HL-60 (cell line): ENCODE measurements at places on chromosomes 3 and 15.

- no peak for DNase-seq
These were observed 7.2 kb downstream of the FAH start for GRCh38 chr15:80159811-80160569.

- no peak for DNase-seq
These were observed 69.4 kb downstream of the STAG1 start for GRCh38 chr3:136682740-136683312.

DNA sequence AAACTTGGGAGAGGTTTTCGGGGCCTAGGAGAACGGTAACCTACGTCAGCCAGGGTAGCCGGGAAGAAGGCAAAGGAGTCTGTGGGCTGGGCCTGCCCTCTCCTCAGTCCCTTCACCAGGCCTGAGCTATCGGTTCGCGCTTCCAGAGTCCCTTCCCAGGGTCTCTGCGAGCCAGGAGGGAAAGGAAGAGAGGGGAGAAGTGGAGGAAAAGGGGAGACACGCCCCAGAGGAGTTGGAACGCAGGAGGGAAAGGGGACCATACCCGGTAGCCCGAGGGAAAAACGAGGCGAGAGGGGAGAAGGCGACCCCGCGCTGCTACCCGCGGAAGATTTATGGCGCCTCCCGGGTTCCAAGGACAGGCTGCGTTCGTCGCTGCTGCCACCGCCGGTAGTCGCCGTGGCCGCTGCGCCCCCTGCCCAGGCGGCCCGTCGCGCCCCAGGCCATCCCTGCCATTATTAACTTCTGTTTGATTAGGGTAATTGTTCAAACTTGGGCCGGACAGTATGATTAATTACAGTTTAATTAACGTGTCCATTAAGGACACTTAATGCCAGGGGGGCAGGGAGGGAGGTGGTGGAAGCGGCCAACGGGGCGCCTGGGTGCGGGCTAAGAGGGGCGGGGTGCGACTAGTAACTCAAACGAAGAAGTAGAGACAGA lies 3.4 kb upstream of the SKOR1 start:
- DNase-seq: no peak

GRCh38 chr15:40894681-40895448 lies 615 bp downstream of the VPS18 start:
- no peak for DNase-seq

DNA sequence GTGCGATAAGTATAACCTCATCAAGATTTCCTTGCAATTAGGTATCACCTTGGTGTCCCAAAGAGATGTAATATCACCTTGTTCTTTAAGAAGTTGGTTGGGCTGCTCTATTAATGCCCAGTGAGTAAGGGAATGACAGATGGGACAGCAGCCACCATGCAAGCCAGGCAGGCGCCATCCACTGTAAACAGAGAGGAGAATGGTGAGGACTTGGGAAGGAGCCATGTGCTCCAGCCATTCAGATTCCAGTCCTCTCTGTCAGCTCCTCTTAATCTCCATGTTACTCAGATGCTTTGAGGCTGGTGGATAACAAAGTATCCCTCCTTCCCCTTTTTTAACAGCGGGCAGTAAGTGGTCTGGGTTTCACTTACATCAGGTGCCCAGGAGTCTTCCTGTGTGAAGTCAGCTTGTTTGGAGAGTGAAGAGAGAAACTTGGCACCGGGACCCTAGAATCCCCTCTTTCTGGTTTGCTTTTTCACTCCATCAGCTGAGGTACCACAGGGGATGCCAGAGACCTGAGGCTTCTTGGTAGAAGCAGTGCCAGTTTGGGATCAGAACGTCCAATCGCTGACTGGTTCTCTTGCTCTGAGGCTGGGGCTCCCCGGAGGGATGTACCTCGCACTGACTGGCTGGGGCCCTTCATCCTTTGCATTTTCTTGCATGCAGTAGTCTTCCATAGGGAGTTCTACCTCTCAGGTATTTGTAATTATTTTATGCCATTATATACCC lies 29.5 kb downstream of the SLCO3A1 start:
- DNase-seq: no peak

DNA sequence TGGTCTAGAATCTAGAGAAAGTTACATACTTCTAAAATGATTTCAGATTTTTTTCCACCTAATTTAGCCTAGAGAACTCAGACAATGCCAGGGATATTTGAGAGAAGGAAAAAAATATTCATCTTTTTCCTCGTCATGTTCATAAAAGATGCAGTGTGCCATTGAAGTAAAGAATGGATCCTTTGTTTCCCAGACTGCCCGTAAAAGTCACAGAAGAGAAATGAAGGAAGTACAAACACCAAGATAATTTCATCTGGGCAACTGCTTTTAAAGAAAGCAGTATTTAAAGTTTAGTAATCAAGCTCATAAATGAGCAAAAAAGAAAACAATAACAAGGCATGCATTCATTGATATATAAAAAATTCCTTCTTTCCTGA lies 47.2 kb downstream of the TTC23 start:
- DNase-seq: no peak

- no peak for DNase-seq
These were observed 24.5 kb downstream of the CHDH start for GRCh38 chr3:53821631-53822121.

GRCh38 chr15:92803852-92804609 lies 96.1 kb upstream of the CHD2 start:
- DNase-seq: peak; percentile 97

GRCh38 chr3:119911748-119912147 lies 129.8 kb downstream of the NR1I2 start:
- DNase-seq: no peak

- DNase-seq: peak; percentile 2
These were observed 105.0 kb downstream of the SSR3 start for GRCh38 chr3:156449710-156450574.

- DNase-seq: no peak
These were observed 41.9 kb downstream of the ZNF621 start for GRCh38 chr3:40566694-40567093.

- DNase-seq: no peak
These were observed 833.0 kb upstream of the CADM2 start for GRCh38 chr3:84125760-84126159.

DNA sequence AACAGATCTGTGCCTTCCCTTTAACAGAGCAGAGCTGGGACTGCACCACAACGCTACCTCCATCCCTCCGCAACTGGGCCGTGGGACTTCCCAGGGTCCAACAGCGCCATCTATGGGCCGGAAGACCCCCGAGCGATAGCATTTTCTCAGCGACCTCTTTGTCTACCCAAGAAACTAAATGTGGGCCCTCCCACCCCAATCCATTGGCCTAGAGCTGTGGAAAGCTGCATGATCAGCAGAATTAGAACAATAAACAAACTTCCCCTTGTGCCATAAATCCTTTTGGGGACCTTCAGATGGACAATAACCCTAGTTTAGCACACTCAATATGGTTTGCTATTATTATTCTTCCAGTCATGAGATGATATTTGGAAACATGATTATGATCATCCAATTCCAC lies 74.8 kb upstream of the NTRK3 start:
- peak; percentile 21 for DNase-seq

GRCh38 chr3:98797905-98798304 lies 34.8 kb downstream of the ST3GAL6 start:
- no peak for DNase-seq

- no peak for DNase-seq
These were observed 90.7 kb downstream of the C3orf70 start for GRCh38 chr3:185062191-185062590.

- DNase-seq: peak; percentile 91
These were observed at the start of gene USP19 for GRCh38 chr3:49120438-49121131. Gene USP19, minus strand, starts transcription at chr3:49120823. Its CDS starts 1,678 bp downstream, at chr3:49119145.

DNA sequence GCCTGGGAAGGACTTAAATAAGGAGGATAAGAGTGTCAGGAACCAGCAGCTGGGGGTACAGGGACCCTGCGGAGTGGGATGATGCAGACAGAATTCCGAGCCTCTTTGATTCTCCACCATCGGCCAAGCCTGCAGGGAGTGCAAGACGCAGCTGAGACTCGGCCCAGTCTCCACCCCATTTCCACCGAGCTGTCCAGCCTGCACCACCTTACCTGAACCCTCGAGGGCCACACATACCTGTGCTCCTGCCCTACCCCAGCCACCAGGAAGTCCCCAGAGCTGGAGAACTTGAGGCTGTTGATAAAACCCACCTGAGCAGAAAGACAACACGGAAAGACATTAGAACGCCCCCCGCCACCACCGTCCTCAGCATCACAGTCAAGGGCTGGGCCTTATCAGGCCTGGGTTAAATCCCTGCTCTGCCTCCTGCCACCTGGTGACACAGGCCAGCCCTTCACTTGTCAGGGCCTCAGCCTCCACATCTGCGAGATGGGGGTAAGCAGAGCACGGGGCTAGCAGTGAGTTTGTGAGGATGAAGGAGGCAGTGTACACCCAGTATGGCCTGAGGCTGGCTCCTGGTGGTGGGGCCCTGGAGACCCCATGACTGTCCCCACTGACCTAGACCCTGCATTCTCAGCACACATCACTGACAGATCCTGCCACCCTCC lies 8.1 kb downstream of the RRP9 start:
- no peak for DNase-seq

- DNase-seq: no peak
These were observed 17.7 kb upstream of the SLMAP start for GRCh38 chr3:57738391-57738790.

- DNase-seq: no peak
These were observed 68.0 kb downstream of the FNDC3B start for GRCh38 chr3:172107403-172107802.

DNA sequence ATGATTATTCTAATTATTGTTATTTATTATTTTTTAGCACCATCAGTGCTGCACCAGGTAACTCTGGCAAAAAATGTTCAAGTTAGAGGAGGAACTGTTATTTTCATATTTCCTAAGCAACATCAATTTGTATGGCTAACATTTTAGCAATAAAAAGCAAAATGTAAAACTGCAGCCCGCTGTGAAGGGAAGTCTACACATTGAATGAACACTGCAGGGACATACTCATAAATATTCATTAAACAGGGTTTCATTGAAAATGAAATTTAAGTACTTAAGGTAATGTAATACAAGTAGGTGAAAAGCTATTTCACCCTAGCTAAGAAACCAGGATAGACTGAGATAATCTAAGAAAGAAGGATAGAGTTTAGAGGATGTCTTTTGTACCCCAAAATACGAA lies 532.7 kb downstream of the NLGN1 start:
- DNase-seq: no peak

DNA sequence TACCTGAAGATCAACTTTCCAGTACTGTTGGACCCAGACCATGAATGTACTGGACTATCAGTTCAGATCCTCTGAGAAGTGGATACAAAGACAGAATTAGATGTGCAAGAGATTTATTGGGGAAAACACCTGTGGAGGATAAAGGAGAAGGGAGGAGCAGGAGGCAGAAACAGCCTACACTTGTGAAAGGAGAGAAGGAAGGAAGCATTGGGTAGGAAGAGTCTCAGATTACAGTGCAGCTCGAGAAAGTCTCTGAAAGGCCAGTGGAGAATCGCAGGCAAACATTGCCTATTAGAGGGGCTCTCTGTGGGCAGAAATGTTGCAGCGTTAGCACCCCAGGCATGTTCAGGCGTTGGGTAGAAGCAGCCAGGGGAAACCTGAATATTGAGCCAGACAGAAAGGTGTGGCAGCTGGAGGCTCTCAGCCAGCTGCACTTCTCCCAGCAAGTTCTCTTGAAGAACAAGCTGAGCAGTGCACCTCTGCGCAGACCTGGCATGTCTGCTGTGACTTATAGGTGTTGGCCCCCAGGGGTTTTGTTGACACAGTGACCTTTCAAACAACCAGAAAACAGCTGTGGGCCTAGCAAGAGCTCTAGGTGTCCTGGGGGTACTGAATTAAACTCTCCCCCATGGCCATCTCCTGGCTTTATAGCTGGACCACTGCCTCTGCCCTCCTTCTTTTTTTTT lies 7.0 kb downstream of the CHST14 start:
- DNase-seq: no peak

- DNase-seq: no peak
These were observed 33.2 kb downstream of the CAPN3 start for GRCh38 chr15:42392309-42393024.

GRCh38 chr3:133866141-133866540 lies 29.5 kb downstream of the RAB6B start:
- DNase-seq: no peak

DNA sequence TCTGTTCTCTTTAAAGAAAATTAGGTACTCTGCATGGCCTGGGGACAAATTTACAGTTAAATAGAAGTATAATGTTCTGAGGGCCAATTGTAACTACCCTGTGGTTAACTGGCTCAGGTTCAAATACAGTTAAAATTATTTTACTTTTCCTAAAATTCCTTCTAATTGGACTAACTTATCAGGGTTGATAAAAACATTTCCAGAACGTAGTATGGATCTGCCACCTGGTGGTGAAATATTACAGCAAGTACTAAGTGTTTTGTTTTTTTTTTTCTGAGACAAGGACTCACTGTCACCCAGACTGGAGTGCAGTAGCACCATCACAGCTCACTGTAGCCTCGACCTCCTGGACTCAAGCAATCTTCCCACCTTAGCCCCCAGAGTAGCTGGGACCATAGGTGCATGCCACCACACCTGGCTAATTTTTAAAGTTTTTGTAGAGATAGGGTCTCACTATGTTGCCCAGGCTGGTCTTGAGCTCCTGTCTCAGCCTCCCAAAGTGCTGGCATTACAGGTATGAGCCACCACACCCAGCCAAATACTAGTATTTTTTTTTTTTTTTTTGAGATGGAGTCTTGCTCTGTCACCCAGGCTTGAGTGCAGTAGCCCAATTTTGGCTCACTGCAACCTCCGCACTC lies 29.2 kb downstream of the NEO1 start:
- DNase-seq: peak; percentile 6

- no peak for DNase-seq
These were observed 1.5 kb downstream of the SATB1 start for GRCh38 chr3:18423401-18424212.

GRCh38 chr3:50947419-50947818 lies 272.7 kb downstream of the DOCK3 start:
- DNase-seq: no peak

- no peak for DNase-seq
These were observed 145.9 kb upstream of the MBNL1 start for GRCh38 chr3:152122851-152123250.

GRCh38 chr3:64030741-64031140 lies 7.4 kb upstream of the PSMD6 start:
- no peak for DNase-seq

GRCh38 chr3:101379658-101380376 lies 59.4 kb upstream of the IMPG2 start:
- DNase-seq: no peak

DNA sequence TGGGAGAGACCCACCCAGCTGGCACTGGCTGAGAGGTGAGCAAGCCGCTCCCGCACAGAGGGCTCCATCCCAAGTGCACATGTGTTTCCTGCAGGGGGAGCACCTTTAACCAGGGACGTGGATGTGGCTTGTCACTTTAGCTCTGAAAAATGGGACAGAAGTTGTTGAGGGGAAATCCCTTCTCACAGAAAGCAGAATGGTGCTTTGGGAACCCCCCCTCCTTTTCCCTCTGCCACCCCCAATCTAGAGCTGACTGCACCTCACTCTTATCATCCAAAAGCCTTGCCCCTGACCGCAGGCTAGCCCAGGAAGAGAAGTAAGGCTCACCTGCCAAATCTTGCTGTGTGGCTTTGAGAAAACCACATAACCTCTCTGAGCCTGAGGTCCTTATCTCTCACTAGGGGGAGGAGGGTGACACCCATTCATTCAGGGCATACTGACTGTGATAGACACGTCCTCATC lies 77.9 kb downstream of the RPN1 start:
- DNase-seq: no peak

GRCh38 chr15:40430271-40430805 lies 10.4 kb upstream of the BAHD1 start:
- DNase-seq: no peak

GRCh38 chr15:55250392-55250791 lies 39.2 kb downstream of the RAB27A start:
- DNase-seq: peak; percentile 97

- no peak for DNase-seq
These were observed 137.9 kb upstream of the ZBTB20 start for GRCh38 chr3:115284980-115285379.

- no peak for DNase-seq
These were observed 64.4 kb downstream of the LRRC28 start for GRCh38 chr15:99315636-99316035.
